ENCODE measurements at places on chromosomes 11 and 22.

DNA sequence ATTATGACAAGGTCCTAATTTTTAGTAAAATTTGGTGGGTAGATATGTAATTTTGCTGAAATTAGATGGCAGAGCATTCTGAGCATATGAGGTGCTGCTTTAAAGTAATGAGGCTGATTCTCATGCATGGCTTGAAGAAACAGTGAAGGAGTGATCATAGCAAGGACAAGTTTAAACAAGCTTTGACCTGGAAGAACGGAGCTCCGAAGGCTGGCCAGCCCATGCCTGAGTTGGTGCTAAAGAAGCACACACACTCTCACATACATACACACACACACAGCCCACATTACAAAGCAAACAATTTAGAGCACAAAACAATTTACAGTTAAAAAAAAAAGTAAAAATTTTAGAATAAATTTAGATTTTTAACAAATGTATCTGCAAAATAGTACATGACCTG, 150.7 kb downstream of the DCDC1 start:
- no peak for DNase-seq

DNA sequence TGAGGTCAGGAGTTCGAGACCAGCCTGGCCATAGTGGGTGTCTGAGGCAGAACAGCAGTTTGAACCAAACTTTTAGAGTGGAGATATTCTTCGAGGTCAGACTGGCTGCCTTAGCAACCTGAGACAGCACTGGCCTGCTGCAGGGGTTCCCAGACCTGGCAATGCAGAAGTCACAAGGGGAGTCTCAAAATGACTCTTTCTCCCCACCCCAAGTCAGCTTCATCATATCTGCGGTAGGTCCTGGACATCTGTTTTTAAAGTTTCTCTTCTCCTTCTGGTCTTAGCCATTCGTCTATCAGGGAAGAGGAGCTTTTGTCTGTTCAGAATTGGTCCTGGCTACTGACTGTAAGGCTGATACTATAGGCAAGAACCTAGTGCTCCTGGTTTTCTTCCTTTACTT, 14.5 kb upstream of the CLMP start:
- DNase-seq = no peak

GRCh38 chr22:17972385-17973191, 51.8 kb downstream of the MICAL3 start:
- DNase-seq = no peak

- DNase-seq = no peak
These were observed 57.0 kb downstream of the PDE2A start for GRCh38 chr11:72617080-72617762.

- DNase-seq = no peak
These were observed 17.9 kb downstream of the OSBPL5 start for GRCh38 chr11:3147257-3147619.

Measured in hematopoietic multipotent progenitor cell treated with erythropoietin and hydrocortisone succinate and interleukin-3 and kit ligand, for 6 days (in vitro differentiated cells).